ENCODE measurements at places on chromosomes 12 and 14. TPM values are rescaled to one million over a fixed set of nuclear protein-coding genes. Genes with fewer than 3 reads are reported as not detected.

Gene IL31
- not detected for total RNA-seq

Gene PRDM4
- total RNA-seq = 45.8 TPM

Gene RD3L
- total RNA-seq = not detected

Gene ZNF385A
- 8.3 TPM for total RNA-seq

Gene USP44
- not detected for total RNA-seq

Gene RNASE11
- total RNA-seq = not detected

Gene E2F7
- 34.4 TPM for total RNA-seq

Gene HOXC4
- total RNA-seq = 1.7 TPM

Gene FAIM2
- total RNA-seq = not detected

Gene GLT8D2
- total RNA-seq = 2.0 TPM

Gene RPL10L
- total RNA-seq = not detected

Gene OR4K17
- not detected for total RNA-seq

Gene IFNG-AS1
- not detected for total RNA-seq

Gene NOC4L
- 32.0 TPM for total RNA-seq

Gene STX2
- total RNA-seq = 19.0 TPM

Gene CREBL2
- total RNA-seq = 22.5 TPM

Gene ACTR10
- total RNA-seq = 55.1 TPM

All from MCF 10A (cell line).